ENCODE measurements at places on chromosomes 6 and 20.

DNA sequence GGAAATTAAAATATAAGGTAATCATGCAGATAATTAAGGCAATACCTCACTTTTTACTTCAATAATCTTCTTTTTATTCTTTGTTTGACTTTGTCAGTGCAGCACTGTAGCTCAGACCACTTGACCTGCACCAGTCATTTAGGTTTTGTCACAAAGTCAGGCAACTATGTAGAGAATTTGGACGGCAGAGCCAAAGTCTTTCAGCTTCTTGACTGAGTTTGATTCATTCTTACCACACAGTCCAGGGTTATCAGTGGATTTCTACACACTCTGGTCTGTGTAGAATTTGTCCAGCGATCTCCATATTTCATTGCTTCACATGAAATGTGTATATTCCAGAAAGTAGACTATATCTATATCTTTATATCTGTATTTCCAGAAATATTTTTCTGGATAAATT, 107.3 kb downstream of the TFAP2B start:
- no peak for DNase-seq

DNA sequence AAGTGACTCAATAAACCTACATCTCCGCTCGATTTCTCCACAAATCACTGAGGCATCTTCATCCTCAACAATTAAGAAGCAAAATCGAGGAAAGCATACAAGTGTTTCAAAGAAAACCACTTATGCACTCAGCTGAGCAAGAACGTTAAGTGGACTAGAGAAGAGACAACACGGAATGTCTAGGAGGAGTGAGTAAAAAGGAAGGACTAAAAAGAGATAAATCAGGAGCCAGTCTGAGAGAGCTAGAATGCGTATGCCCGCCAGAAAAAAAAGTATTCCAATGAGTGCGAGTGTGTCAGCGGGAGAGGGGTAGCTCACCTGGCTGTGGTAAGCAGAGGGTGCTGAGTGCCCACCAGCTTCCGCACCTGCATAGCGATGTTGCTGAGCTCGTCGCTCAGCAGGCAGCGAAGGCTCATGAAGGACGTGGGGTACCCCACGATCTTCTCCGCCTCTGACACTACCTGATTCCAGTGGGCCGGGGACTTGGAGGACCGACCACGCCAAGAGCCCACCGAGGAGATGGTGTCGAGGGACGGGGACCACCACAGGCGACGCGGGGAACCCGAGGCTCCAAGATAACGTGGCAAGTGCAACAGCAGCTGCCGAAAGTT, 587 bp downstream of the PDSS2 start:
- peak; percentile 16 for DNase-seq

DNA sequence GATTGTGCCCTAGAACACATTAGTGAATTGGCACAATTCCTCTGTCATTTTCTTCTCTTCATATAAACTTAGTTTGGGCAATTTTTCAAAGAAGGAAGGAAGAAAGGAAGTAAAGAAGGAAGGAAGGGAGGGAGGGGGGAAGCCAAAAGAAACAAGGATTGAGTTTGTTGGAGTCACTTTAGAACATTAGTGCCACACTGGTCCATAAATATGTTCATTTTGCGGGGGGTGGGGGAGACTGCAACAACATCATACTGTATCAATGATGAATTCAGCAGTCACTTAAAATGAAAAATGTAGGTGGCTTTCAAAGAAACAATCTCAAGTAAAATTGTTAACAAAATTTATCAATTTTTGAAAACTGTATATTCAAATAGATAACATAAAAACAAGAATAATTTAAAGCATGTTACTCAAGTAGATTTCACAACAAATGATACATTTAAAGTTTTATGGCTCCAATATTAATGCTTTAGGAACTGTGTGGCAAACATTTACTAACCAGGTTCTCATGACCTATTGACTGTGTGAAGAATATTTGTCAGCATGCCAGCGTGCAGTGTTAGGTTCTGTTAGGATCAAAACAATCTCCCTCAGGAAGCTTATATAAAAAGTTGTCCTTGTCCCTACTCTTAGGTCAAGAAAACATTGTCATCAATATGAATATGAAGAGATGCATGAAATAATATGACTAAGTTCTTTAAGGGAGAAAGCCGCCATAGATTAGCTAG, 208.1 kb upstream of the AGPAT4 start:
- DNase-seq = no peak

GRCh38 chr6:105251689-105252088, 71.9 kb upstream of the POPDC3 start:
- DNase-seq = no peak

GRCh38 chr6:143967706-143968376, 40.2 kb downstream of the PLAGL1 start:
- DNase-seq = no peak

DNA sequence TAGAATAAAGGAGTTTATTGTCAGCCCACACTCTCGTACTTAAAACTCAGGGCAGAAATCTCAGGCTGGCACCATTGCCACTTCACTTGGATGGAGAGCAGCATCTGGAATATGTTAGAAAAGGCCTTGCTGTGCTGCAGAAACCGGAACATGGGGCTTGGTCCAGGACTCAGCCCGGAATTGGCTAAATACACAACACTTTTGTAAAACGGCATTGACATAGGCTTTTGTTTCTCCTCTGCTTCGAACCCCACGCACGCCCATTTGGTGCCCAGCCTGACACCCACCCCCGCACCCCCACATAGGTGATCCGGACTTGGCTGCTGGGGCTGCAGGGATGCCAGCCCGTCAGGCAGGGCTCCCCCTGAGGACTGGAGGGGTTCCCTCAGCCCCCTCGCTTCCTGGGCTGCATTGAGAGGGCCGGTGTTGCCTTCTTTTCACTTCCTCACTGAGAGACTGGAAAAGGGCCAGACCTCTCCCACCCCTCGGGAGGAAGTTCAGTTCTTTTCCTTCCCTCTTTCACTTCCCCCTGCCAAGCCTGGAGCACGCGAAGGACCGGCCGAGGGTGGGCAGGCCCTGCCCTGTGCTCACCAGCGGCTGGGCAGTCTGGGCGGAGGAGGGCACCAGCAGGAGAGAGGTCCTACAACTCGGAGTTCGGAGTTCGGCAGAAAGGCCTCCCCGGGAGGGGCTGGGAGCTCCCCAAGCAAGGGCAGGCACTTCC, 17.9 kb upstream of the CST3 start:
- DNase-seq = peak; percentile 47

GRCh38 chr20:20293691-20294385, 74.1 kb upstream of the INSM1 start:
- DNase-seq = no peak

DNA sequence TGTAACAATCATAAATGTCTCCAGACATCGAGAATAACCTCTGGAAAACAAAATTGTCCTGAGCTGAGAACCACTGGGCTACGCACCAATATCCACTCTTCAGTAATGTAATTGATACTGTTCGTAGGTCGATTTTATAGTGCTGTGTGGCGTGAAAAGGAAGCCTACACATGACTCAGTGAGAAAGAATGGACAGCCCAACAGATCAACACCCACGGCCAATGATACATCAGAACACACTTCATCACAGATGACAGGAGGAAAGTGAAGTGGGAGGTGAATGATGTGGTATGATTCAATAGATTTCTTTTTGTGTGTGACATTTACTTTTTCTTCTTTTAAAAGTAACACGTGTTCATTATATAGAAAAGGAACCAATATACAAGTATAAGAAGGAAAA, 93.5 kb downstream of the RPS12 start:
- no peak for DNase-seq

GRCh38 chr6:38310061-38310460, 329.7 kb downstream of the BTBD9 start:
- no peak for DNase-seq

GRCh38 chr20:50799890-50800550, 5.2 kb downstream of the BCAS4 start:
- no peak for DNase-seq

DNA sequence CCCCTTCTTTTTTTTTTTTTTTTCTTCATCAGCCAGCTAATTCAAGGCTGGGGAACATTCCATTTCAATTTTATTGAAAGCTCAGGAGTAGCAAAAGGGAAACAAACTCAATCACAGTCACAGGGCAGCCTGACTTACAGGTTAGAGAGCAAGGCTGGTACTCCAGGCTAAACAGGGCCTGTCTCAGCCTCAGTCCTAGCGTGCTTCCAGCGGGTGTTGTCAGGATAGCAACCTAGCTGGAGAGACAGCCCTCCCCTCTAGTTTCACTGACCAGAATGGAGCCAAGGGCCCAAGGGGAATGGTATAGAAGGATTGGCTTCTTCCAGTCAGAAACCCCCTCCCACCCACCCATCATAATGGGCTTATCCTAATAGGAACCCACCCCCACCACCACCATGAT, 132.9 kb downstream of the PXDC1 start:
- no peak for DNase-seq

DNA sequence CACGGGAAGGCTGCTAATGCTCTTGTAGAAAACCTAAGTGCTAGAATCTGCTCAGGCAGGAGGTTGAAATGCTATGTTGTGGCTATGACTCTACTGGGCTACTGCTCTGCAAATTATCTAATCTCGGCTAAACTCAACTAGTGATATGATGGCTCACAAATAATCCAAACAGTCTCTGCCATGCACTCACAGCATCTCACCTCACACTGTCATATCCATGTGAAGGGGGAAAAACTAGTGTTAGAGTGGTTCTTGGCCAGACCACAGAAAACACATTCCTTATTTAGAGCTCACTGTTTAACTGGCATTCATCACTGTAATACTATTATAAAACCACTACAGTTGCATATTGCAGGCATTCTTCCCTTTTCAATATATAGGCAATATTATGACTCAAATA, 81.8 kb upstream of the DST start:
- no peak for DNase-seq

DNA sequence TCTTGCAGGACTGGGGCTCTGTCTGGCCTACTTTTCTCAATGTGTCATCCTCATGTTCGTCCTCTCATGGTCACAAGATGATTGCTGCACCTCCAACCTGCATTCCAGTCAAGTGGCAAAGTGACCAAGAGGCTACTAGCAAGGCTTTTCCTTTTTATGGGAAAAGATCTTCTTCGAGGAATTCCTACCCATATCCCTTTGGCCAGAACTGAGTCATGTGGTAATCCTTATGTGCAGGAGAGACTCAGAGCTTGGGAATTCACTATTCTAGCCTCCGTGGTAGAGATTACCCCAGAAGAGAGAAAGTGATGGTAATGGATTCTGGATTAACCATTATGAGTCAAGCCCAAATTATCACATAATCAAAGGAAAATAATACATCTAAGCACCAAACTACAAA, 162.7 kb downstream of the KCNQ5 start:
- no peak for DNase-seq

GRCh38 chr6:11404081-11404480, 133.5 kb upstream of the TMEM170B start:
- no peak for DNase-seq

GRCh38 chr20:61170496-61171320, 81.4 kb upstream of the CDH4 start:
- DNase-seq = no peak

GRCh38 chr20:59996108-59996507, 37.9 kb downstream of the CDH26 start:
- DNase-seq = no peak

- no peak for DNase-seq
Observed at GRCh38 chr6:38651121-38651784, 11.5 kb upstream of the BTBD9 start.

GRCh38 chr6:97819710-97820109, 536.7 kb upstream of the MMS22L start:
- no peak for DNase-seq

DNA sequence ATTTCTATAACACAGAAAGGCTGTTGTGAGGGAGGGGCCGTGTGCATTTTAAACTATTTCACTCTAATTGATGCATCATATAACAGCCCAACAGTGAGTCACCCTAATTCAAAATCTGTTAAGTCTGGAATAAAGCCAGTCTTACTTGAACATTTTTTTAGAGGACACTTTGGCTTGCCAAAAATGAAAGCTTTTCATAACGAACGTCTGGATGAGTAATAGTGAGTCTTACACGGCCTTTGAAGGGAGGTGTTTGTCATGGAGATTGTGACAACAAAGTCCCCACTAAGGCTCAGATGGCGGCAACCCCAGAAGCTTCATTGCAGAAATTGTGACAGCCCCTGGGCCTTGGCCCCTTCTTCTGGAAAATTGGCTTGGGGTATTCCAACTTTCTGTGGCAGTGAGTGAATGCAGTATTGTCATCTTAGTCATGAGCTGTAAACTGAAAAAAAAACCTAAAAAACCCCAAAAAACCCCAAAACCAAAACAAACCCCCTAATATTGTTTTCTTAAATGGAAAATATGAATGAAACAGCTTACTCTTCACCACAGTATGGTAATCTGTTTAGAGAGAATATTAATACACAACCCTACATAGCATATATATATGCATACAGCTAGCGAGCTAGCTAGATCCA, 92.6 kb upstream of the CLDN20 start:
- DNase-seq = peak; percentile 78

DNA sequence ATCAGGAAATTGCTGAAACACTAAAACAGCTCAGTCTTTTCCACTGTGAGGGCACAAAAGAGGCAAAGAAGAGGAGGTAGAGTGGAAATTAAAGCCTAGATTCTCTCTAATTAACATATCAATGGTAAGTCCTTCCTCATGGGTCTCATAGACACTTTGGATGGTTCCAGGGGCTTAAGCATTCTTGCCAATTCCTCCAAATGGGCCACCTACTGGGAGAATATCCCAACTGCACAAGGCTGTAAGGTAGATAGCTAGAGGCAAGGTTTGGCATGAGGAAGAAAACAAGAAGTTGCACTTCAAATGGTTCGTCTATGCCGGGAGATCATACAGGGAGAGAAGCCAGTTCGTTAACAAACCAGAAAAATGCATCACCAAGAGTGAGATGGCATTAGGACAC, 107.6 kb upstream of the KHDRBS2 start:
- no peak for DNase-seq

DNA sequence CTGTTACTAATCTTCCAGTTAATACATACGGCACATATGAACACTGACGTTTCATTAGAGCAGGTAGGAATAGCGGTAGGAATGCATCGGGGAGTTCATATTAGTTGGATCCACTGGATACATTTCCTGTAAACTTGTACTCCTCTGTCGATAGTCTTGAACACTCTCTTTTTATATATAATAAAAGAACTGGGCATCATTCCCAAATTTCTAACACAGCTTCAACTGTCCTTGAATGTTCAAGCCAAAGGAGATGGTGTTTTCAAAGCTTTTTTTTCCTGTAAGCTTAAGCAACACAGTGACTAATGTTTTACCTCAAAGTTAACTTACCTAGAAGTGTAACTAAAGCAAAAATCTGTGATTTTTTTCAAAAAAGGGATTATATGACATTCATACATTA, 195.3 kb downstream of the UTRN start:
- DNase-seq = no peak

- DNase-seq = no peak
Observed at GRCh38 chr20:15195378-15195777, 858.0 kb upstream of the FLRT3 start.

DNA sequence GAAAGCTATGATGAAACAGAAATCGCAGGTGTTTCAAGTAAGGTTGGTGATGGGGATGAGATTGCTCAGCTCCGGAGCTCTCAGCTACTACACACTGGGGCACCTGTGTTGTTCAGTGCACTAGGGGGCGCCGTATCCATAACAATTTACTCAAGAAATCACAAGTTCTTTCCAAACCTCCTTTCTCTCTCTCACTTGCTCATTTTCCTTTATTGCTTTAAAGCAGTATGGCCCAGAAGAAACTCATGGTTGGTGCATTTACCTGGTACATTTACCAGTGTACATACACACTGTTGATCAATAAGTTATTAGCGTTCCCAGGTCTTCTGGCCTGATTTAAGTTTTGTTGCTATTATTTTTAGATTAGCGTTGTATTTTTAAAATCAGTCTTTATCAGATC, 235.2 kb upstream of the TAB2 start:
- peak; percentile 85 for DNase-seq

GRCh38 chr6:73231986-73232391, 6.7 kb upstream of the KHDC1L start:
- no peak for DNase-seq

GRCh38 chr6:117908246-117909068, 1.4 kb downstream of the SLC35F1 start:
- no peak for DNase-seq

Data from CD4-positive, alpha-beta T cell treated with Interleukin-1 beta for 1 hour (primary cell).